ENCODE measurements at places on chromosomes 1 and 21.
A peak's percentile ranks its signal among the peaks of the same experiment; 100 is the strongest.

- no peak for DNase-seq
These were observed 12.4 kb upstream of the SRARP start for GRCh38 chr1:15991427-15992186.

DNA sequence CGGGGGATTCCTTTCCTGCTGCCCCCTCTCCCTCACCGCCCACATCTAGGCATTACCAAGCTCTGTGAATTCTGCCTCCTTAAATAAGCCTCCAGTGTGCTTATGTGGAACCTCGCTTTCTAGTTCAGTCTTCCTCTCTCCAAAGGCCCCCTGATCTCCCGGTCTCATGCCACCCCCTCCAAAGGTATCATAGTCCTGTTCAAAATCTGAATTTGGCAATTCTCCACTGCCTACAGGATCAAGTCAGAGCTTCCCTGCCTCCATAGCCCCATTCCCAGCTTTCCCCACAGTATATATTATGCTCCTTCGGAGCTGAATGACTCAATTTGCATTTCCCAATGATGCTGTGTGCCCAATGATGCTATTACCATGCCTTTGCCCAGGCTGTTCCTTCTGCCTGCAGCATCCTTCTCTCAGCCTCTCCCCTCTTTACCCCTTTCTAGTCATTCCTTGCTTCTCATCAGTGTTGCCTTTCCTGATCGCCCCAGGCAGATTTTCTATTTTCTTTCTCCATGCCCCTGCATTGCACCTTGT is 1.7 kb downstream of the AZIN2 start:
- no peak for DNase-seq

DNA sequence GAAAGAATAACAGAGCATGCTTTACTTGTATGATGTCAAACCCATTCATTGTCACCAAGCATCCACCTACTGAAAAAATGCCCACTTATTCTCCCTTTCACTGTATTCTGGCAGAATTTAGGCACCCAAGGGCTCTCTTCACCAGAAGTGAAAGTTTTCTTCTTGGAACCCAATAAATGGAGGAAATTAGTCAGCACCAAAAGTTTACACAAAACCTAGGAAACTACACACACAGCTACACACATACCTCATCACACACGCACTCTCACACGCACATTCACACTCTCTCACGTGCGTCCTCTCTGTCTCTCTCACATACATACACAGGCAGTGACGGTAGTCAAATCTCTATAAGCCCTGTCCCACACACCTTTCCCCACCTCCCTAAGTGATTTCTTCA is 37.6 kb downstream of the MCOLN2 start:
- no peak for DNase-seq

- DNase-seq, result no peak
These were observed 17.1 kb upstream of the TMEM9 start for GRCh38 chr1:201171063-201172036.

DNA sequence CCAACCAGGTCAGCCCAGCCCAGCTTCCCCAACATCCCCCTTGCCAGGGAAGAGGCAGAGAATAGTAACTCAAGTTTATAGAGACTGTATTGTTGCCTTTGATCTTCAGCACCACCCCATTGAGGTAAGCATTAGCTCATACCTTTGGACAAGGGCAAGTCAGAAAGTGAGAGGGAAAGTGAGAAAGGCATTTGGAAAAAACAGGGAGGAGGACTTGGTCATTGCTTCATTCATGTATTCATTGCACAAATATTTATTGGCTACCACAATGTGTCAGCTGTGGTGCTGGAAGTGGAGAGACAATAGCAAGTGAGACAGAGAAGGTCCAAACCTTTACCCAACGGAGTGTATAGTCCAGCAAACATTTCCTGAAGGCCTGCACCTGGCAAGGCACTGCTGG is 561.2 kb downstream of the KIF26B start:
- peak; percentile 86 for DNase-seq

GRCh38 chr1:90162216-90162615 is 167.3 kb downstream of the ZNF326 start:
- no peak for DNase-seq

- no peak for DNase-seq
These were observed 74.1 kb upstream of the POU3F1 start for GRCh38 chr1:38120552-38121230.

DNA sequence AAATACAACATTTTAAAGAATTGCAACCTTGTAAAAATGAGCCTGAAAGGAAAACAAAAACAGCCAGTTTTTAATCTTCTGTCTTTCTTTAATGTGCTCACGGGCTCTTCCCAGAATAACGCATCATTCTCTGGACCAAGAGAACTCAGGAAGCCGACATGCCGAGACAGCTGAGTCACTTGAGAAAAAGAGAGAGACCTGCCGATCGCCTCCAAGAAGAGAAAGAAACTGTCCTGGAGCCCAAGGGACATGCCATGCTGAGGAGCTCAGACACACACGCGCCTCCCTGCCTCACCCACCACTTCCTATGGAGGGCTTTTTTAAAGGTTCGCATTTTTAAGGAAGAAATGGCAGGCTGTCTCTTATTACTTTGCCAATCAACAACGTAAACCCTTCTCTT is 176.4 kb downstream of the ZNF281 start:
- no peak for DNase-seq
